ENCODE measurements at places on chromosomes 2 and 18.
A peak's percentile ranks its signal among the peaks of the same experiment; 100 is the strongest.

DNA sequence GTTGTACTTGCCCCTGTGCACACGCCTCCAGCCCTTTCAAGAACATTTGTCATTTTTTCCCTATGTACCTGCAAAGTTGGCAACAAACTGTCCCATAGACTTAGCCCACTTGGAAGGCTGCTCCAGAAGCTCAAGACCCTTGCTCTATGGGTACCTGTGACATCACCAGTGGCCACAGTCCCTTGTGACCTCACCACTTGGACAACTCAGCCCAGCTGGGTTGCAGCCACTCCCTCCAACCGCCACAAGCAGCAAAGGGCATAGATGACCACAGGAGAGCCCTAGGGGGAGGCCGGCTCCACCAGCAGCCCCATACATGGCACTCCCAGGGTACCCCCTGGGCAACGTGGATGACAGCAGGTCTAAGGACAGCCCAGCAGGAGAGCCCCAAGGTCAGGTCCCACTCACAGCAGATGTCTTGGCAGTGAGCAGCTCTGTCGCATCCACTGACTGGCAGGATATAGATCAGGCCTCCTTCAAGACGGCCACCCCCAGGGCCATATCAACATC lies at the start of gene TEX44:
Gene TEX44 (plus strand): TSS at position 229 of the 510 bp plus-strand sequence. CDS start 88 bp downstream, at position 317.
- no peak for DNase-seq

GRCh38 chr2:86441392-86441881 lies 266 bp downstream of the KDM3A start:
- DNase-seq: no peak

DNA sequence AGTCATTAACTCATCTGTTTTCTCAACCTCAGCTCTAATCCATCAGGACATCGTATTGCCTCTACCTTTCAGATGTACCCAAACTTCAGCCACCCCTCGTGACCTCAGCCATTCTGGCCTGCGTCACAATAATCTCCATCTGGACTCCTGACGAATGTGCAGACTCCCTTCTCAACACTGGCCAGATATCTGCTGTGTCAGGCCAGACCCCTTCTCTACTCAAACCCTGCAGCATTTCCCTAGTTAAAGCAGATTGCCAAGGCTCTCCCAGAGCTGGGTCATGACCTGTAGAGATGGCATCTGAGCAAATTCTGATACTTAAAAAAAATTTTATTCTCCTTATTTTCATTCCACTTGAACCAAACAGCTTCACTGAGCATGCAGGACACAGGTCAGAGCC lies 69.5 kb upstream of the TMEM18 start:
- no peak for DNase-seq

DNA sequence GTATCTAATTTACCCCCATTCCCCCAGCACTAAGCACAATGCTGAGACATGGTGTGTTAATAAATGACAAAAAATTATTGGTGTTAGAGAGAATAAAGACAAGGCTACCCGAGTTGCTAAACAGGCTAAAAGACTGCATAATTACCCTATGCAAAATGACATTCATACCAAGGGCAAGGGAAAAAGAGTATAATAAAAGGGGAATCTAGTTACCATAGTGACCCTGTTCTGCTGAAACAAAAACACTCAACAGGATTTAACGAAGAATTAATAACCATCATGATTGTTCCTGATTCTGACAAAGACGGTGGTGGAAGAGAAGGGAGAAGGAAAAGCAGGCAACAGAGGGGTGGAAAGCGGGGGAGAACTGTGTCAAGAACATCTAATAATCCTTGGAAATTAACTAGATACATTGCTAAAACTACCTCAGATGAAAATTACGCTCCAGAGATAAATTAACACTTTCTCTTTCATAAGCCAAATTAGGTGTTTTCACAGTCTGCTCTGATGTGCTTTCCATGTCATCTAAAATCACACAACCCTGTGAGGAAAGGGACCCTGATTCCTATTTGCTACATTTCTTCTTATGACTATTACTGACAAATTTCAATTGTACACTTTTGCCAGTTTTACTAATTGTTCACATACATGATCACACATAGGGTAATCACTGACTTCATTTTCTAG lies 25.5 kb downstream of the TTR start:
- DNase-seq: no peak

- DNase-seq: no peak
These were observed 84.6 kb downstream of the MTA3 start for GRCh38 chr2:42653039-42653438.

DNA sequence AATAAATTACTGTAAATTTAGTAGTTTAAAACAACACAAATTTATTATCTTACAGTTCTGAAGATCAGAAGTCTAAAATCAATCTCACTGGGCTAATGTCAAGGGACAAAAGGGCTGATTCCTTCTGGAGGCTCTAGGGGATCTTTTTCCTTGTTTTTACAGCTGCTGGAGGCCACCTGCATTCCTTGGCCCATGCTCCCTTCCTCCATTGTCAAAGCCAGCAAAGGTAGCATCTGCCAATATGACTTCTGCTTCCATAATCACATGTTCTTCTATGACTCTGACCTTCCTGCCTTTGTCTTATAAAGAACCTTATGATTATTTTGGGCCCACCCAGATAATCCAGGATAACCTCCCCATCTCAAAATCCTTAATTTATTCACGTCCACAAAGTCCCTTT lies 46.0 kb upstream of the FAM136A start:
- no peak for DNase-seq

DNA sequence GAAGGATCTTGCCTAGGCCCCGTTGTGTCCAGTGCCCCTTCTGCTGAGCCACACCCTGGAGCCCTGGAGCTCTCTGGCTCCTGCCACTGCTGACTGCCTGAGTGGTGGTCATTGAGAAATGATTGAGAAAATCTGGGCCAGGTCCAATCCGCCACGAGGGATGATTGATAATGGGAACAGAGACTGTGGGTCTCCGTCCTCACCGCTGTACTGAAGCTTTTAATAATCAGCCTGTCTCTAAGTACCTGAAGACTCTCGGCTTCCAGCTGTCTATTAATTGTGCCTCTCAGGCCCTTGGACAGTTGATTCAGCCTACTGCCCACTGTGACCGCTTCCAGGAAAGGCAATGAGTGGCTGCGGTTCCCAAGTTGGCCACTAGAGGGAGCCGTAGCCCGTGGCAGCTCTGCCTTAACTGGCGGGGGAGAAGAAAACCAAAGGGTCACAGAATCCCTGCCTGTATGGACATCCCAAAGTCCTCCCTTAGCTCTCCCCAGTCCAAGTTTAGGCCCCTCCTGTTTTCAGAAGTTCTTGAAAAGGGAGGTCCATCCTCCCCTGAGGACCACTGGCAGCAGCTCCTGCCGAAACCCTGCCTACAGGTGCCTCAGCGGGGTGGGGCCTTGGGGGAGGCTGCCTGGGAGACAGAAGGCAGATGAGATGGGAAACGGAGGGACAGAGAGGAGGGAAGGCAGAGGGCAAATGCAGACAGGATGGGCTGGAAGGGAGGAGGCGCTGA lies 213.6 kb downstream of the TNS1 start:
- peak; percentile 83 for DNase-seq

DNA sequence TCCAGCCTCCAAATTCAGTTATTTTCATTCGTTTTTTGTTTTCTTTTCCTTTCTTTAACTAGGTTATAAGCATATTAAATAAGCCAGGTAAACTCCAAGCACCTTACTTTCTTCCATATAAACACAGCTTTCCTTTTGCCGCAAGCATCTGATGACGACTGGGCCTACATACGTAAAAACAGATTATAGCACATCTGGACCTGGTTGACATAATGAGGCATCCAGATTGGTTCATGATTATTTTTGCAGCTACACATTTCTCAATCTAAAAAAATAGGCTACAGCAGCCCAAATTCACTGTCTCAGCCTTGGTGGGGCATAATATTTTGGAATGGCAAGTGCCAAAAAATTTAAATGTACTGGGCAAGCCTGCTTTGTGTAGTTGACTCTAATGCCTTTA lies 7.7 kb downstream of the CYP1B1 start:
- DNase-seq: no peak

- no peak for DNase-seq
These were observed 94.3 kb upstream of the KCTD1 start for GRCh38 chr18:26642440-26643348.

- no peak for DNase-seq
These were observed 49.2 kb upstream of the UGP2 start for GRCh38 chr2:63792530-63792929.

- DNase-seq: peak; percentile 75
These were observed 38.3 kb downstream of the TTC32 start for GRCh38 chr2:19863303-19864041.

DNA sequence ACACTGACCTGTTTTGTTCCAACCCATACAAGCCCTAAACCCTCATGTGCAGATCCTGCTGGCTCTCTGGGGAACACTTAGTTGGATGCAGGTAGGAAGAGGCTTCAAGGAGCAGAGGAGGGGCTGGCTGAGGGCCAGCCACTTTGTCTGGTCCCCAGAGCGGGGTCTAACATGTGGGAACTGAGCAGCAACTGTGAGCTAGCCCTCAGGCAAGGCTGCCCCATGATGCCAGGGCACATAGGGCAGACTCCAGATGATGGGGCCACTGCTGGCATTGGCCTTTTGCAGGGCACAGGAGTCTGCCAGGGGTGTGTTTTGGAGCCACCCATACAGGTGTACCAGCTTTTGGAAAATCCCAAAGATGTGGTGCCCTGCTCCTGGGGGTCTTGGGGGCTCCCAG lies 67.7 kb downstream of the HPCAL1 start:
- no peak for DNase-seq

GRCh38 chr2:45253151-45253550 lies 243.9 kb upstream of the SIX2 start:
- no peak for DNase-seq

DNA sequence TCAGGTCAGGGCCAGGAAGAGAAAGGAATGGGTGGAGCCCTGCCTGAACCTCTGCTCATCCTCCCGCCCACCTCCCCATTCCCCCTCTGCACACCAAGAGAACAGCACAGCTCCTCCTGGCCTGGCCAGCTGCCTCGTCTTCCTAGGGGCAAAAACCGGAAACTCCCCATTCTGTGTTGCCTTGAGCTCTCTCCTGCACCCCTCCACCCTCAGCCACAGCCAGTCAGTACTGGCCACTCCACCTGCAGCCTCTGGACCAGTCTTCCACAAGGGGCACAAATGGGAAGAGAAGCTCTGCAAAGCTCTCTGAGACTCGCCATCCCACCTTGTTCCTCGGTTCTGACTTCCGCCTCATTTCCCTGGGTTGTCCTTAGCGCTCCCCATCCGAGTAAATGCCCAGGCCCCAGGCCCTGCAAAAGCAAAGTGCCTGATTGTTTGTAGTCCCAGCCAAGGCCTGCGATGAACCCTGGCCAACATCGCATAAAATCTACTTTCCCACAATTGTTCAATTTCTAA lies 39.3 kb upstream of the SLC35G4 start:
- DNase-seq: no peak

DNA sequence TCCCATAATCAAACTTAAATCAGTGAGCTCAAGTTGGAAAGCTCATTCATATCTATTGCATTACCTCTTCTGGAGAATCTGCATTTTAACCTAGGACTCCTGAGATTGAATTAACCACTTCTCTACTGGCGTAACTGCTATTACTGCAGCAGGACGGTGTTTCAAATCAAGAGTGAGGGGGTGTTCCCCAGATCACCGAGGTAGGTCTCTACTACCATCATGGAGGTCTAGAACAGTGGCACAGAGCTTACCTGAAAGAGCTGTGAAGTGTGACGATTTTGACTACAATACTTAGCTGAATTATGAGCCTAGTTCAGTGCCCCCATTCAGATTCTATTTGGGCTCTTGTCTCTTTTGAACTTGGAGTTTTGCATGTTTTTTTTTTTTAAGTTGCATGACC lies 119.5 kb downstream of the POLE4 start:
- no peak for DNase-seq

- peak; percentile 25 for DNase-seq
These were observed 83.7 kb upstream of the UBXN4 start for GRCh38 chr2:135657806-135658582.

- DNase-seq: no peak
These were observed 50.4 kb upstream of the CTIF start for GRCh38 chr18:48488388-48488850.

GRCh38 chr2:101461381-101461780 lies 13.5 kb downstream of the RFX8 start:
- no peak for DNase-seq

- peak; percentile 49 for DNase-seq
These were observed 66.9 kb upstream of the RBM44 start for GRCh38 chr2:237731663-237732062.

- no peak for DNase-seq
These were observed 27.5 kb upstream of the MARCHF7 start for GRCh38 chr2:159684796-159685195.

DNA sequence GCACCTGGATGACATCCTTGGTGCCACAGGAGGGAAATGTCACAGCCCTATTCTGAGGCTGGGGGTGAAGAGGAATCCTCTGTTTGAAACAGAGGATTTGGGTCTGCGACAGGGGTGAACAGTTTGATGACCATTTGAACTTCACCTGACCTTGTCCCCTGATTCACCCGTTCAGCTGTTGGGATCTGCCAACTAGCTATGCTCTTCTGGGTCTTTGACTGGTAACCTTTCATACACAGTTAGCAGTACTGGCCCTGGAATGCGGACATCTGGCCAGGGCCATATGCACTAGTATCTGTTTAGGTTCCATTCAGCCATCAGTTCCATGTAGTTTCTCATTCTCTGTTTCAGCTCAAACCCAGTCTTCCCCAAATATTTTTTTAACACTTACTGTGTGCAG lies 72.6 kb upstream of the MCFD2 start:
- no peak for DNase-seq

GRCh38 chr18:35422237-35422636 lies 45.1 kb upstream of the ZNF396 start:
- DNase-seq: no peak

- no peak for DNase-seq
These were observed 23.9 kb downstream of the PTPRM start for GRCh38 chr18:7590826-7591560.

- no peak for DNase-seq
These were observed 120.9 kb downstream of the SPTBN1 start for GRCh38 chr2:54577035-54577434.

GRCh38 chr18:51390702-51391101 lies 193.2 kb upstream of the MEX3C start:
- DNase-seq: no peak

- DNase-seq: no peak
These were observed 1.6 kb downstream of the CDH2 start for GRCh38 chr18:28175150-28175929.

- no peak for DNase-seq
These were observed 30.5 kb downstream of the DNMT3A start for GRCh38 chr2:25310965-25311864.

DNA sequence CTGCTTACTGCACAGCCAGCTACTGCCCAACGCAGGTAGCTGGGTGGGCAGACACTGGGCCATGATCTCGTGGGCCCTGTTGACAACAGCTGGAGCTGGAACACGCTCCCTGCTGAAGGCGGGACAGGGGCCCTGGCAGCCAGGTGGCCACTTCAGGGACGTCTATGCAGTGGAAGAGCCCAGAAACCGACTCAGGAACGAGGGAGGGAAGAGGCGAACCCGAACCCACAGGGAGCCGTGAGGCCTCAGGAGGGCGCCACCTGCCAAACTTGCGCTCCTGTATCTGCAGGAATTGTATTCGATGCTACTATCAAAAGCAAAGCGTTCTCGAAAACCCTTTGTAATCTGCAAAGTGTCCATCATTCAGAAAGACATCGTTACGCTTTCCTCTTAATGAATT lies 198.4 kb downstream of the EIPR1 start:
- peak; percentile 39 for DNase-seq

Data from stimulated activated CD4-positive, alpha-beta T cell treated with anti-CD3 and anti-CD28 coated beads, Interleukin-2, amount 100 ng/mL, for 24 hours (primary cell).